Kidney glomerular epithelial cell (primary cell): ENCODE measurements at places on chromosomes 1 and 21.

GRCh38 chr21:44353191-44353970 is at the start of gene TRPM2:
Gene TRPM2 (plus strand): TSS chr21:44353621. CDS start chr21:44353701, 80 bp downstream.
- DNase-seq = no peak

- DNase-seq = no peak
Measured at GRCh38 chr1:58158506-58159433, 387.8 kb downstream of the OMA1 start.

- DNase-seq = no peak
Measured at GRCh38 chr1:119115311-119115710, 25.1 kb downstream of the WARS2 start.

DNA sequence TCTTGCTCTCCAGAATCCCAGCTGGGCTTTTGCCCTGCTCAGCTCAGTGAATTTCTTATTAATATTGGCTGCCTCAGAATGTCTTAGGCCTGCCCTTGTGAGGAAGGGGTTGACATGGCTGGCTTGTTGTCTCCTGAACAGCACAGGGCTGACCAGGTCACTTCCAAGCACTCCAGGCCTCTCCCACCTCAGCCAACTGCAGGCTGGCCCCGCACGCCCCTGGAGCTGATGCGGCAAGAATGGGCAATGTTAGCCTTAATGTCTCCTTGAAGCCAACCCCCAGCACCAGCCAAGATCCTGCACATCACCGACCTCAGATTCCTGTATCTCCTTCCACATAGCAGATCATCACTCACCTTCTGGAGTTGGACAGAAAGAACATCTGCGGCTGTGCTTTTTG is 598.6 kb downstream of the AJAP1 start:
- no peak for DNase-seq
